ENCODE measurements at places on chromosomes 7 and 10.

- DNase-seq = no peak
Observed at GRCh38 chr10:130045801-130046321, 64.8 kb downstream of the C10orf143 start.

- no peak for DNase-seq
Observed at GRCh38 chr7:129264534-129264933, 39.7 kb downstream of the AHCYL2 start.

- no peak for DNase-seq
Observed at GRCh38 chr10:88896994-88897853, 17.2 kb downstream of the STAMBPL1 start.

- no peak for DNase-seq
Observed at GRCh38 chr7:142498364-142498763, 240.5 kb upstream of the PRSS58 start.

- DNase-seq = no peak
Observed at GRCh38 chr10:1597370-1598146, 139.8 kb downstream of the ADARB2 start.

GRCh38 chr7:128263420-128263819 is 22.3 kb downstream of the LEP start:
- no peak for DNase-seq

DNA sequence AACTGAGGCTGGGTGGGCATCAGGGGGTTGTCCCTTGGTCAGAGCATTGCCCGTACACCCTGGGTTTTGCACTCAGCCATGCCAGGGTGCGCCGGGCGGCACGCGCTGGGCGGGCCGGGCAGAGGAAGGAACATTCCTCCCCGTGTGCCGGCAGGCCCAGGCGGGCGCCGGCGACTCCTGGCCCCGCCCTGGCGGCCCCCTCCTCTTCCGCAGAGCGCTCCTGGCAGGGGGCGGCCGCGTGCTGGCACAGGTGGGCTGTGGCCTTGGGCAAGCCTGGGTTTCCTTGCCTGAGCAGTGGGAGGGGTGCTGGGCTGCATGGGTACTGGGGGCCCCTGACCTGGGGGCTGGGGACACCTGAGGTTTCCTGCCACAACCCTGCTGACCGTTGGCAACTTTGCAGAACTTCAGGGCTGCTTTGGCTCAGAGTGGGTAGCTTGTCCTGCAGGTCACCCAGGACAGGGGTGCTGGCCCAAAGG is 3.9 kb downstream of the LFNG start:
- DNase-seq = no peak

- peak; percentile 68 for DNase-seq
Observed at GRCh38 chr7:123747620-123748141, 1.1 kb downstream of the WASL start.

DNA sequence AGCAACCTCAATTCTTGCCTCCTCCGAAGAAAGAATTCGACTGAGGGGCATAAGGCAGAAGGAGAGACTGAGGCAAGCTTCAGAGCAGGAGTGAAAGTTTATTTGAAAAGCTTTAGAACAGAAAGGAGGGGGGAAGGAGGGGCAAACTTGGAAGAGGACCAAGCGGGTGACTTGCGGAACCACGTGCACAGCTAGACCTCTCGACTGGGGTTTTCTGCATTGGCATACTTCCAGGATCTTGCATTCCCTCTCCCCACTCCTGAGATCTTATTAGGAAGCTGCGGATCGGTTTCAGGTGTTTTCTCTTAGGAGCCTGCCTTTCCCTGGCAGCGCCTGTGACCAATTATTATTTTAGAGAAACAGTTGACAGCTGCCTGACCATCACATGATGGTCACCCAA is 20.3 kb upstream of the CPXM2 start:
- no peak for DNase-seq

DNA sequence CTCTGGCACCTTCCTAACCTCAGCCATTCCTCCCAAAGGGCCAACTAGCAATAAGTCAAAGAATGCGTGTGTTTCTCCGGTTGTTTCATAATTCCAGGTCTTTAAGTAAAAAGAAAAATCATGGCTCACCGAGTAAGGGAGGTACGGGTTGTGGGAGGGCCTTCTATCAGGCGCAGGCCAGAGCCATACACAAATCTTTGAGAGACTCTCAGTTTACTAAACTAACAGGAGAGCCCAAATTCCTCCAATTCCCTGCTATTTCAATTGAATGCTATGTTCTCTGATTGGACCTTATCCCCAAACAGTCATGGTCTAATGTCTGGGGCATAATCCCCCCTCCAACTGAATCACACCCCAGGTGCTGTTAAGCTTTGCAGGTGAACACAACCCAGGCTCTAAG is 26.2 kb upstream of the SLF2 start:
- DNase-seq = no peak

GRCh38 chr7:12423355-12423996 is 19.8 kb upstream of the VWDE start:
- no peak for DNase-seq

- no peak for DNase-seq
Observed at GRCh38 chr7:103059471-103059870, 15.1 kb downstream of the FBXL13 start.

GRCh38 chr7:116329686-116330503 is 119.6 kb downstream of the TES start:
- no peak for DNase-seq

GRCh38 chr10:43409385-43410109 is 561 bp upstream of the HNRNPF start:
- no peak for DNase-seq

GRCh38 chr10:92849576-92850090 is 1.3 kb downstream of the EXOC6 start:
- DNase-seq = no peak

DNA sequence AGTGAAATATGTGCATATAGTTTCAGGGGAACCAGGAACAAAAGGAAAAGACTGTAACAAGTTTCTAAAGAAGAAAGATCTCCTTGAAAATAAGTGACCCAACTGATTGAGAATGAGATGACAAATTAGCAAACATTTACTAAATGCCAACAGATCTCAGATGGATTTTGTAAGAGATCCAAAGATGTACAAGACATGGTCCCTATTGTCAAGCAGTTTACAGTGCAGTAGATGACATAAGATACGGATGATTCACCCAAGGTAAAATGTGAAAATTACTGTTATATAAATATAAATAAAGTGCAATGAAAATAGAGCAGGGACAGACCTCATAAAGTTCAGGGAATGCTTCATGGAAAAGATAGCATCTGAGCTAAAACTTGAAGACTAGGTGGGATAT is 121.5 kb upstream of the FZD1 start:
- no peak for DNase-seq

- DNase-seq = no peak
Observed at GRCh38 chr7:156220701-156221100, 408.4 kb upstream of the SHH start.

DNA sequence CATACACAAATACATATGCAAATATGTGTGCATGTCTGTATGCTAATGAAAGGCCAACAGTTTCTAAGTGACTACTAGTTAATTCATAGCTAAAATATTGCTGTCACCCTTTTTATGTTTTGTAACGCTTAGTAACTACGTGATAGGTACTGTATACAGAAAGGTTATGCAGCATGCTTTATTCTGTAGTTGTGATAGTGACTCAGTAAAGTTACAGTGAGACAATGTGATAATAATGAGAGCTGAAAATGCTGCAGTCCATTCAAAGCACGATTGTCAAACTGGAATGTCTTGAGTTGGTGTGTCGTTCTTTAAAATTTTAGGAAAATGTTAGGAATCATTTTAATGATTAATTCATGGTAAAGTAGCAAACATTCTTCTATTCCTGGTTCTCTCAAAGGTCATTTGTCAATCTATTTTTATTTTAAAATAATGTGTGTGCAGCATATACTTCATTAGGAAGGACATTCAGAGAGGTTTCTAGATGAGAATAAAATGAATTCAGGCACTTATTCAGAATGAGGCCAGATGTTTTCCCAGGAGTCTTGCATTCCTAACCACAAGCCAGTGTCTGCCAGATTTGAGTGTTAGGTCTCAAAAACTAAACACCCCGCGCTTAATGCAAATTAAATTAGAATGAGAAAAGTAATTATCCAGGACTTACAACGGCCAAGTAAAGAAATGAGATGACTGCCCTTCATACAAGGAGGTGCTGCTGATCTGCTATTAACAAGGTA is 408.8 kb upstream of the FZD8 start:
- DNase-seq = no peak

- DNase-seq = peak; percentile 71
Observed at GRCh38 chr7:77538281-77539212, 1.5 kb downstream of the PTPN12 start.

DNA sequence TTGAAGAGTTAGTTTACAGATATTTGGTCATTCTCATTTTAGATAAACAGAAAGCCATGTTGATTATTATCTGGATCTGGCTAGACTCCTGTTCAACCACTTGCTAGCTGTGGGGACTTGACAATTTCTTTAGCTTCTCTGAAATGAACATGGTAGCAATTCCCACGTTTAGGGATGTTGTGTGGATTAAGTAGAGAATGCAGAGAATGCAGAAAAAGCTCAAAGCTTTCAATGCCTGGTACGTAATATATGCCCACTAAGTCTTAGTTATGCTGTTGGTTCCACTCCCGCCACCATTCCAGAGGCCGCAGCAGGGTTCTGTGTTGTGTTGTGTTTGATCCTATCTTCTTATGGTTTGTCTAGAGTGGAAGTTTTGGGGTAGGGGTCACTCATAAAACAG is 39.2 kb upstream of the RPA3 start:
- DNase-seq = no peak

GRCh38 chr7:5692112-5692844 is 89.2 kb downstream of the RNF216 start:
- DNase-seq = peak; percentile 96

GRCh38 chr10:114045136-114046086 is 1.7 kb downstream of the ADRB1 start:
- no peak for DNase-seq

DNA sequence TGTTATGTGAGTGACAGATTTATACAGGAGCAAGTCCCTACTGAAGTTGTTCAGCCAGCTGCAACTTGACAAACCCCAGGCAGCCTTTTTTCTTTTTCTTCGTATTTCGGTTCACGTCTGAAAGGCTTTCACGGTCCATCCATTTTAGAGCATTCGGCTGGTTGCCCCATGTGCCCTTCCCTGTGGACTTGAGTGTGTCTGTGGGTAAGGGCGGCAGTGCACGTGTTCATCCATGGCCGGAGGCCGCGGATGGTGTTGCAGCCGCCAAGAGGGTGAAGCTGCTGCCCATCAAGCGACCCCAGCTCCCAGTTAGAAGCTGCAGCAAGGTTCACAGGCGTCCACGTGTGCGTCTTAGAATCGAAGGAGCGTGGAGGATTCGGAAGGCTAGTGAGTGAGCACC is 35.9 kb downstream of the PPP2R2D start:
- DNase-seq = no peak

DNA sequence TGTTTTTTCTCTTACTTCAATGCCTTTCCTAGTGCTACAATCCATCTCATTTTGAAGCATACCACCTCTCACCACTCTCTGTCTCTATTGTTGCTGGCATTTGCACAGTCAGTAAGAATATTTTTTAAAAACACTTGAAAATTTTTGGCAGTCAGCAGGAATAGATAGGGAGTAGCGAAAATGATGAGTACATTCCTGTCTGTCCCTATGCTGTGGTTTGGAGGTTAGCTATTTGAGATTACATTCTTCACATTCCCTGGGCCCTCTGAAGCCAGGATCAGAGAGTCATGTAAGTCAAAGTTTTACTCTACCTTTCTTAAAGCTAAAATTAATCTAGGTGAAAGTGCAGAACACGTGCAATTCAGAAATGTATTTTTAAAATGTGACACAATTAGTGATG is 53.0 kb upstream of the MAGI2 start:
- peak; percentile 23 for DNase-seq

DNA sequence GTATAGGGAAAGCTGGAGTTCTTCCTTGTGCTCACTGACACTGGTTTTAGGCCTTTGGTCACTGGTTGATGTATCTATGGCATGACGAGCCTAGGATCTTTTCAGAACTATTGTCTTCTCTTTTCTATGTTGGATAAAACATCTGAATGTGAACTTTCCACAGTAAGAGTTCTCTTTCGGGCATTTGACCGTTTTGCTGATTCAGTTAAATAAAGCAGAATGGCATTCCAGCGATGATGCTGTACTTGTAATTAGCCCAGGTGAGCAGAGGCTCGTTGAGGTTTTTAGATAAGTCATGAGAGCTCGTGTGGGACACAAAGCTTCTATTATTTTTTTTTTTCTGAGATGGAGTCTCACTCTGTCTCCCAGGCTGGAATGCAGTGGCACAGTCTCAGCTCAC is 160.2 kb upstream of the DPP6 start:
- DNase-seq = no peak

GRCh38 chr10:71534568-71535194 is 138.0 kb downstream of the CDH23 start:
- no peak for DNase-seq

DNA sequence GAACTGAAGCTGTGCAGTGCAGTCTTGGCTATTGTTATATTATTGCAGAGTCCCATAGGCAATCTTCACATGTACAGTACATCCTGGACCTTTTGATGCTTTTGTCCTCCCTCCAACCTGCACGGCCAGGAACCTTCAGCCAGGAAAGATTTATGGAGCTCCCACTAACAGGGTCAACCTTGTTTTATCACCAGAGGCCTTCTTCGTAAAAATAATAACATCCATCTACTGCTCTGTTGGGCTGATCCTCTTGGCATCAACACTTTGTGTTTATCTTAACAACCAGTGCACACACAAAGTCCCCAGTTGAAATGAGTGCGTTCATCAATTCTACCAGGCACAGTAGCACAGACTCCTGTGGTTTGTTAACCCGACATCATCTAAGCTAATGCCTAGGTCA is 72.4 kb downstream of the AGMO start:
- DNase-seq = no peak

DNA sequence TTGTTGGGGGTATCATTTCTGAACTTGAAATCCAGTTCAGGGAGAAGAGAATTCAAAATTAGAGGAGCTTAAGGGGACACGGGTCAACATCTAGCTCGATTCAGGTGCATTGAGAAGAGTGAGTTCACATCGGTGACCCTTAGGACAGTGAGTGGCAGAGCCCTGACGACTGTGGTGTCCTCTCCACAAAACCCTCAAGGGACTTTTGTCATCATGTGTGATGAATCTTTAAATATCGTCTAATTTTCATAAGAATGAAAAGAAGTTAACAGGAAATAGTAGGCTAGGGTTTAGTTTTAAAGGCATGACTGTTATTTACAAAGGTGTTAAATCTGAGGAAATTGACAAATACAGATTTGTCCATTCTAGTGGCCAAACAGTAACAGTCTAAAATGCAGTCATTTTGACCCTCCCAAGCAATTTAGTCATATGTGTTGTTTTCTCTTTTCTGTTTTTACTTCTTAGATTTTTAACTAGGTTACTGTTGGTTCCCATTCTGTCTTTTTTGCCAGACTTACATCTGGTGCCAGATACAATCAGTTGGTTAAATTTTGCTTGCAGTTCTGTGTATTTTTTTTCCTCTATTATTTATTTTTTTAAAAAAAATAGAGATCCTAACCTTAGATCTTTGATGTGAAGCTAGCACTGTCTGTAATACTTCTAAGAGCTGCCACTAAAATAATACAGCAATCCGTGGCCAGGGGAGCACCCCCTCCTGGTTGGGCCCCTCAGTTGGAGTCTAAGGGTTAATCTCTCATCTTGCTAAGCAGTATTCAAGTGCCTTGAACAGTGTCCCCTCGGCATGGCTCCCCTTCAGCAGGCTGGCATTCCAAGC is 34.9 kb upstream of the SH2B2 start:
- DNase-seq = no peak
